M059J (cell line): ENCODE measurements at places on chromosomes 1 and 21. TPM values are rescaled to one million over a fixed set of nuclear protein-coding genes. Genes with fewer than 3 reads are reported as not detected.

GRCh38 chr1:9294405-9294773, 1.7 kb downstream of the SPSB1 start:
- DNase-seq, result peak; percentile 91

DNA sequence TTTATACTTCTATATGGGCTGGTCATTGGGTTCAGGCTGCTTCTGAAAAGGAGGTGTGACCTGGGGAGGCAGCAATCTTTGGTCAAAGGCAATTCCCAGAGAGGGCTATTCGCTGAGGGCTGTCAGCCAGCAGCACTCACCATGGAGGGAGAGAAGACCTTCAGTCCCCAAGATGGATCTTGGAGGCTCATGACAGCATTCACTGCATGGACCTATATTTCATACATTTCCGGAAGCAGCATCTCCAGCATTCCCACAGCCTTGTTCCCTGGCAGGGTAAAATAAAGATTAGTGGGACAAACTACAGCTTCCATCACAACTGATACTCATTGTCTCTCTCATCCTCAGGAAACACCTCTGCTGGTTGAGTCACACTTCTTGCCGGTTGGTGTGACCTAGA, 146.6 kb downstream of the CNIH3 start:
- no peak for DNase-seq

- peak; percentile 36 for DNase-seq
Observed at GRCh38 chr1:33634806-33635205, 162.4 kb downstream of the ZSCAN20 start.

GRCh38 chr1:35463232-35463631, 94.0 kb downstream of the KIAA0319L start:
- DNase-seq, result no peak

GRCh38 chr1:159641221-159641620, 53.6 kb downstream of the APCS start:
- no peak for DNase-seq

- DNase-seq, result no peak
Observed at GRCh38 chr1:200901350-200901749, 6.7 kb downstream of the INAVA start.

DNA sequence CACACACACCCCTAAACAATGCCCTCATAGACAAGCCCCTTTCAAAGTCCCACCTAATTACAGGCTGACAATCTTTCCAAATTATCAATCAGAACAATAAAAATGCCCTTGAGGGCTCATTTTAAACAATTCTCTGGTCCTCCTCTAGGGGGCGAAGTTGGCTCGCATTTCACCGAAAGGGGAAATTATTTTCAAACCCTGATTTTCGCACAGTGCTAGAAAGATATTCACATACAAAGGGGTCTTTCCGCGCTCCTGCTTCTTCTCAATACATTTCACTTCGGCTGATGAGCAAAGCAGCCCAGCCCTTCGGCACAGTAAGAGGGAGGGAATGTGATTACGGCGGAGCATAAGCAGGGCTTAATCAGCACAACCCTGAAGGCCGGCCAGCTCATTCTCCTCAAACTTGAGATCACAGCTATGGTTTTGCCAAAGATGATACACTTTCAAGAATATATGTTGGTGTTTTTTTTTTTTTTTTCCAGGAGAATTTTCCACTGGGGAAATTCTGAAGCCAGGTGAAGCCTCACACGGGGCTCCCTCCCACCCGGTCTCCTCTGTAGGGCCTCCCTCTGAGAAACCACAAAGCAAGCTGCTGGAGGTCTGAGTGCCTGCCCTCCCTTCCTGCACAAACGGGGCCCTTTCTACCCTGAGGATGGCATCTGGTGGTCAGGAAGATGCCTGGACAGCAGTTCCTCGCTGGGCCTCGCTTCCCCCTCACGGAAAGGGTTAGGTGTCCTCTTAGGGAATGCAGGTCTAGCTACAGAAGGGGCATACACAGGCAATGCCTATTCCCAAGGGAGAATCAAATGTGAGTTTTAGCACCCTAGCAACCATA, 66.9 kb downstream of the GNG12 start:
- peak; percentile 86 for DNase-seq

DNA sequence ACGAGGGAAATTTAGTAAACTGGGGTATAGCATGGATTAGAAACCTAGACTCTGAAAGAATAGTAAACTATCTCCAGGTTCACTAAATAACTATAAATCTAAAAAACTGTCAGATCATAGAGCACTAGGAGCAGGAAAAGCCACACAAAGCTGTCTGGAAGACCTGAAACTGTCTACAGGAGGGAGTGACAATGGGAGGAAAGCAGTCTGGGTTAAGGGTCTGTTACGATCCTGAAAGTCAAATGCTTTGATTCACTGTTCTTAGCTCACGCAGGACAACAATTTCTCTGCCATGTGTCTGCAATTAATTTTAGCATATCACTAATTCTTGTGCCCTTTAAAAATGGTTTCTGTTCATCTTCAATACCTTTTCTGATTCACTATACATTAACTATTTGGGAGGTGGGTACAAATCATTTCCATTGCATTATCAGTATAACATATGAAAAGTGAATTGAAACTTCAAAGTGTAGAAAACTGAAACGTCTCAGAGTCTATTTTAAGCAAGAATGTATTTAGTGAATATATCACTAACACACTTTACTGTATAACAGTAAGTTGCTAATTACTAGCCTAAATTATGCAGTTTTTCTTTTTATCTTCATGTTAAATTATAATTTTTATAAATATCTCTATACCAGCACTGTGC, 18.4 kb downstream of the CEP170 start:
- DNase-seq, result no peak

DNA sequence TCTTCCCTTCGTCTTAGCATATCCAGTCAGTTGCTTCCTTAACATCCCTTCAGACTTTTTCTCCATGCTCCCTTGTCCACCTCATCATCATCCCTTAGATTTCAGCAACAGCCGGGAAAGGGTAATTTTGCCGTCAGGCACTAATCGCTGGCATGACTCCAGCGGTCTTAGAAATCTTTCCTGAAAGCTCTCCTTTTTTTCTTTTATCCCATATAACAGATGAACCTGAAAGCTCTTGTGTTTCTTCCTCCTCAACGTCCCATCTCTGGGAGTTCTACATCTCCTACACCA, 10.4 kb upstream of the BOLA1 start:
- peak; percentile 80 for DNase-seq

DNA sequence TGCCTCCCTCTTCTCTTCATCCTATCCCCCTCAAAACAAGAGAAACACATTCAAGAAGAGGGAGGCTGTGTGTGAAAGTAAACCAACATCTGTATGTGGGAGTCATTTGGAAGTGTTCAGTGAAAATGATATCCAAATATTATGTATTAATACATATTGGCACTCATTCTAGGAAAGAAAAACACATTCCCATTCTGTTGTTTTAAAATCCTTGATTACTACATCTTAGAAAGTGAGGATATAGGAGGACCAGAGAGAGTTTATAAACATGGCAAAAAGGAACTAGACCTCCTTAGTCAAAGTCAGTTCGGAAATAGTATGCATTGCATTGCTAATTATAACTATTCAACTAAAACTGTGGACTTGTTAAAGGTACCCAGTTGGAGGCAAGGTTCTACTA, 786.6 kb downstream of the ADGRL2 start:
- no peak for DNase-seq

DNA sequence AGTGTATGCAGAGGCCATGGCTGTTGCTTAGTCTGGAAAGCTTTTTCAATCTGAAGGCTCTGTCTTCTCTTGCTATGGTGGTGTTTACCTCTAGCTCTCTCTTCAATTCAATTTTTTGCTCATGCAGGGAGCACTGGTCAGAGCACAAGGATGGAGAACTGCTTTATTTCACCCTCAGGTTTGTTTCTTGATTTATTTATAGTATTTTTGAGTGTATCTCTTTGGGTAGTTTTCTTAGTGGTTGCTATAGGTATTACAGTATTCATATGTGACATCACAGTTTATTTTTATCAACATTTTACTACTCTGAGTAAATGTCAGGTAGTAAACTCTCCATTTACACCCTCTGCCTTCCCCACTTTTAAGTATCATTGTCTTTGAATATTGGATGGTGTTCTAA, 147.9 kb downstream of the RASAL2 start:
- no peak for DNase-seq

The SLC45A3 gene
- total RNA-seq, result 4.4 and 7.8 TPM in 2 replicates

The CLCA2 gene
- total RNA-seq, result 0.15 and 0.30 TPM in 2 replicates

The C8A gene
- total RNA-seq, result not detected in 2 replicates

The LHX8 gene
- 1.5 and 1.6 TPM in 2 replicates for total RNA-seq

The LCE1A gene
- not detected in 2 replicates for total RNA-seq

The TLR5 gene
- total RNA-seq, result 0.10 and 0.49 TPM in 2 replicates
